ENCODE measurements at places on chromosomes 11 and 22.

DNA sequence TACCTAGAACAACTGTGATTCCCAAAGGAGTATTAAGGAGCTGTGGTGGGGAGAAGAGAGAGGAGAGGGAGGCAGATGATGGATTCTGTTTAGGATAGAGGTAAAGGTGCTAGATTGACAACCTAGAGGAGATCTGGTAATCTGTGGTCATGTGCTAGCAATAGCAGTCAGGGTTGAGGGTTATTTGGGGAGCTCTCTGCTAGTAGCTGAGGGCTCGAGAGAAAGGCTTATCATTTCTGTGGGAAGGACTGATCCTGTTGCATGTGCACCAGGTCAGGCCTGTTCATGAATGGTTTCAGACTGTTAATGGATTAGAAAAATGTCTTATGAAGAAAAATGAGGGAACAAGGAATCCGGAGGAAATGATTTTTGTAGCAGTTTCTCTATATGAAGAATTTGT lies 63.2 kb downstream of the MTMR3 start:
- DNase-seq: no peak

DNA sequence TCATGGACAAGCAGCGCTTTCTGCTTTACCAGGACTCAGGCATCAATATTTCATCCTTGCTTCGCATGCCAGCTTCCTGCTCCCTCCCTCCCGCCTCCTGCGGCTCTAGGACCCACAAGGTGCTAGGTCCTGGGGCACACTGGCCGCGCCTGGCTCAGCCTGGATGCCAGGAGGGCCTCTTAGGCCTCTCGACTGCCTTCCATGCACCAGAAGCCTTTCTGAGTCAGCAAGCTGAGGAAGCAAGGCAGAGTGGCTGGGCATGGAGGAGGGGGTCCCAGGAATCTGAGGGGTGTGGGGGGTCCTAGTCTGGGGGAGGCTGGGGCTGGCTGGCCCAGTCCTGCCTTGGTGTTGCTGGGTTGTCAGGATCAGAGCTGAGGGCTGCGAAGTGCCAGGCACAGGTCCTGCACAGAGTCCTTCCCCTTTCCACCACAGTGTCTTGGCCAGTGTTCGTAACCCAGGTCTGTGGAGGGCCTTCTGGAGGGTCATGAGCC lies 61.0 kb upstream of the THY1 start:
- no peak for DNase-seq

GRCh38 chr11:1073851-1074243 lies 827 bp upstream of the MUC2 start:
- peak; percentile 7 for DNase-seq

GRCh38 chr11:122895563-122895962 lies 13.0 kb downstream of the JHY start:
- DNase-seq: no peak

GRCh38 chr11:78261828-78262227 lies 73.1 kb downstream of the USP35 start:
- no peak for DNase-seq

DNA sequence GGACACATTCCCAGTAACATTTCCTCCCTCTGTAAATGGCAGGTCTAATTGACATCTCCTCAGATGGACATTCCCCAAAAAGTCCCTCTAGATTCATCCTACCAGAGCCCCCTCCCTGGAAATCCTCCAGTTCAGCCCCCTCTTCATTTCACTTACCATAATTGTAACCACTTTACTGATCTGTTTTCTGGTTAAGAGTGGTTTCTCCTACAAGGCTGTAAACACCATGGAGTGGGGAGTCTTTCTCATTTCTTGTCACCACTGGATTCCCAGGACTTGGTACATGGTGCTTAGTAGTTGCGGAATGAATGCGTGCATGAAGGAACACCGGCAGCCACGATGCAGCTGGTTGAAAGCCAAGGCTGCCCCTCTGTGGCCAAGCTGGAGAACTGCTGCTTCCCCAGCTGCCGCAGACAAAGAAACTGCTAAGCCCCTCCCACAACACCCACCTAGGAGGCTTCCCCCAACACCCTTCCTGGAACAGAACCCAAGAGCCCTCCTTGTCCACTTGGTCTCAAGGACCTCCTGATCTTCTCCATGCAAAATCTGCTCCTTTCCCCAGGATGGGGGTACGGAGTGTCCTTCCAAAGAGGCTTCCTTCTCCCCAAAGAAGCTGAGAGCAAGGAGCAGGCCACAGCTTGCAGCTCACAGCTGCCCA lies 18.6 kb upstream of the SCARF2 start:
- DNase-seq: peak; percentile 75

DNA sequence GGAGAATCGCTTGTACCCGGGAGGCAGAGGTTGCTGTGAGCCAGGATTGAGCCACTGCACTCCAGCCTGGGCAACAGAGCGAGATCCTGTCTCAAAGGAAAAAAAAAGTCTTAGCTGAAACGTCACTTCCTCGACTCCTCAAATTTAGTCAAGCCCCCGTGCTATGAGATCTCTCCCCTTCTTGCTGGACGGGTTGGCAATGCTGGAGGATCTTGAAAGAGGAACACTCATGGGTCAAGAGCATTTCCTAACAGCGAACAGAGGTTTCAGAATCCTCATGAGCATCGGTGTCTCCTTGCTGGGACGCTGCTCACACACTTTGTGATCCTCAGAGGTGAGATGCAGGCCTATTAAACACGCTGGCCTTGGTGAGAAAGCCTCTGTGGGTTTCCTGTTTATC lies 35.9 kb downstream of the APOL3 start:
- no peak for DNase-seq

DNA sequence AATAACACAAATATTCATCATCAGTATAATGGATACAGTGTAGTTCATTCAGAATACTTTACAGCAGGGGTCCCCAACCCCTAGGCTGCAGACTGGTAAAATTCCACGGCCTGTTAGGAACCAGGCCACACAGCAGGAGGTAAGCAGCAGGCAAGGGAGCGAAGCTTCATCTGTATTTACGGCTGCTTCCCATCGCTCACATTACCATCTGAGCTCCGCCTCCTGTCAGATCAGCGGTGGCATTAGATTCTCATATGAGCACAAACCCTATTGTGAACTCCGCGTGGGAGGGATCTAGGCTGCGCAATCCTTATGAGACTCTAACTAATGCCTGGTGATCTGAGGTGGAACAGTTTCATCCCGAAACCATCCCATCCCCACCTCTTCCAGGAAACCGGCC lies 125.1 kb downstream of the SERGEF start:
- no peak for DNase-seq

GRCh38 chr11:124463324-124463723 lies 17.8 kb upstream of the OR8B8 start:
- no peak for DNase-seq

GRCh38 chr11:32838505-32839274 lies 9.0 kb downstream of the PRRG4 start:
- DNase-seq: no peak

DNA sequence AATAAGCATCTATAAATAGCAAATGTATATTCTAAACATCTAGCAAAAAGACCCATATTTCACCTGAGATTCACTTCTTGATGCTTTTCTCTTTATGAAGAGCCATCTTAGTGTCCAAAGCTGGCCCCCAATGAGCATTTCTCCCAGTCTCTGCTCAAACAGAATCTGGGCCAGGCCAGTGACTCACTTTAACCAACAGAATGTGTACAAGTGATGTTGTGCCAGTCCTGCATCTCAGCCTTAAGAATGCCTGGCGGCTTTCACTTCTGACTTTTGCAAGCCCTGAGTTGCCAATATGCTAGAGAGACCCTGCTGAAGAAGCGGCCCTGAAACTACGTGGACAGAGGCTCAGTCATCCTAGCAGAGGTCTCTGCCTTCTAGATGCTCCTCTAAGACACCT lies 6.9 kb upstream of the COPB1 start:
- DNase-seq: no peak

- no peak for DNase-seq
These were observed 794 bp upstream of the EMSY start for GRCh38 chr11:76444065-76444383.

GRCh38 chr11:125111001-125111342 lies 454 bp downstream of the TMEM218 start:
- no peak for DNase-seq

DNA sequence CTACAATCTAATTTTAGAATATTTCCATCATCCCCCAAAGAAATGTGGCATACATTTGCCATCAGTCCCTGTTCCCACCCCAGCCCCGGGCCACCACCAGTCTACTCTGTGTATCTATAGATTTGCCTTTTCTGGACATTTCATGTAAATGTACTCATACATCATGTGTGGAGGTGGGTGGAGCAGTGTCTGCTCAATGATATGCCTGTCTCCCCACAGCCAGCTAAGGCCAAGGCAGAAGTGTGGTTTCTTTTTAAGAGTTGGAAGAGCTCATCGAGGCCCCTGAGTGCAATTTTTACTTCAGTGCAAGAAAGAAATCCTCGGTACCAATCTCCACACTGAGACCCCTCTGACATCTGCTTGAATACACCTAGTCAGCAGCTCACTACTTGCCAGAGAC lies 80.5 kb downstream of the TP53I11 start:
- no peak for DNase-seq

GRCh38 chr11:71281204-71281603 lies 28.8 kb upstream of the SHANK2 start:
- no peak for DNase-seq

DNA sequence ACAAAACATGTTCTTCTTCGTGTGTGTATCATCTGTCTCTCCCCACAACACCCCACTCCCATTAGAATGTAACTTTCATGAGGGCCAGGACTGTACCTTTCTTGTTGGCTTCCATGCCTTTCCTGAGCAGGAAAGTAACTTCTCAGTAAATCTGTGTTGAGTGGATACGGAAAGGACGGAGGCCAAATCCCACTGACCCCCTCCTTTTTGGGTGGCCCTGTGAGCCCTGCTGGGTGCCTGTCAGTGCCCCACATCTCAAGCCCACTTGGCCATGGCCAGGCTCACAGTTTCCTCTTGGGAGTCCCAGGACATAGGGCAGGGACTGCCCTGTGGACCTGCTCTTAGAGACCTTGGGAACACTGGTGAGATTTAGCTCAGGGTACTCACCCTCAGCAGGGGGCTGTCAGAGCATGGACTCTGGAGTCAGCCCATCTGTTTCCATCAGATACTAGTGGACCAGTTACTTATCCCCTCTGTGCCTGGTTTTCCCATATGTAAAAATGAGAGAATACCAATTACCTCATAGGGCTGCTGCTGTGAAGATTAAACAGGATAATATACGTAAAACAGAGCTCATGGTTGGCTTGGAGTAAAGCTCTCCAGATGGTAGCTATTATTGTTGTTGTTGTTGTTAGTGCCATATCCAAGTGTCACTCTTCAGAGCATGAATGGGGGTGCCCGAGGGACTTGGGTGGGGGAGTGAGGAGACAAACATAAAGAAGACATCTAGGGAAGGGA lies 1.0 kb upstream of the C11orf96 start:
- DNase-seq: no peak

GRCh38 chr11:4619514-4619913 lies 11.5 kb upstream of the TRIM68 start:
- no peak for DNase-seq

DNA sequence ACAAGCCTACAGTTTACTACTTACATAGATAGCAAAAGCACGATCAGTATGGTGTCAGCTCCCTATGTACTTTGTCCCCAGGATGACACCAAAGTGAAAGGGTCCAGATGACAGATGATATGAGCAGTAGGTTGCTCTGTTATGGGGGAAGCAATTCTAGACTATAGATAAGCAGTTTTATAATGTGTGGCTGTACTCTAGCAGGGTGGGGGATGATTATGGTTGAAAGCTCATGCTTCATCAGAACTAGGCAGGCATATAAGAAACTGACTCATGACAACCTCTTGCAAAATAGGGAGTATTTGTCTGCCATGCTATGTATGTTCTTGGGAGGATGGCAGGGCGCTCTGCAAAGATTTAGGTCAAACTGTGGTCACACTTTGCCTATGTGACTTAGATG lies 158.2 kb upstream of the ZBED5 start:
- DNase-seq: no peak

DNA sequence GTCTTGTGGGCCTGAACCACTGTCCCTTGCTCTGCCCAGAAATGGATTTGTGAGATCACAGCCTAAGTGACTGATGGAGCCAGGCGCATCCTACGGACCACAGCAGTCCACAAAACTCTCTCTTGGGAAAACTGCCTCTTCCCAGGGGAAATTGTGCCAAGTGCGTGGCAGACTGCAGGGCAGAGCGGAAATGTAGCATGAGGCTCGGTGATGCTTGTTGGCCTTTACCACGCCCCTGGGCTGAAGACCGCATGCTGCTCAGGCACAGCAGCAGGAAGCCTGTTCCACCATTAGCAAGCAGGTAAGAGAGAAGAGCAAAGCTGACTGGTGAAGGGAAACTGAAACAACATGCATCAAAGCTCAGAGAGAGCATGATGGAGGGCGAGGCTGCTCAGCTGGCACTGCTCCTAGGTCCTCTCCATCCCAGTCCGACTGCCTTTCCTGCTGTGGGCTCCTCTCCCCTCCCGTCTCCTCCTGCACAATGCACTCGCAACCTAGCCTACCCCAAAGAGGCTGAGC lies 26.5 kb upstream of the SCARF2 start:
- peak; percentile 49 for DNase-seq

GRCh38 chr11:77075425-77075905 lies 8.7 kb downstream of the CAPN5 start:
- no peak for DNase-seq

DNA sequence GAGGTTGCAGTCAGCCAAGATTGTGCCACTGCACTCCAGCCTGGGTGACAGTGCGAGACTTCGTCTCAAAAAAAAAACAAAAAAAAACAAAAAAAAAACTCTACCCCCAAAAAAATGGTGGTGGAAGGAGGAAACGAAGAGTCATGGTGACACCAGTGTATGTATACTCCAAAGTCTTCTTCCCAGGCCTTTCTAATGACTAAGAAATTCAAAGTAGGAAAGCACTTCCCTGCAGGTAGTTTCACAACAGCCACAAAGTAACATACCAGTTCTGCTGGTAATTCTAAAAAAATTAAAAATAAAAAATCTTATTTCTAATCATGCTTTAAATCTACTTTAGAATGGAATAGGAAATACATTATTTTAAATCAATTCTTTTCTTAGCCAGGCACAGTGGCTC lies 72.6 kb downstream of the DENND5A start:
- no peak for DNase-seq

- DNase-seq: no peak
These were observed 220.6 kb downstream of the NTM start for GRCh38 chr11:131591051-131591461.

DNA sequence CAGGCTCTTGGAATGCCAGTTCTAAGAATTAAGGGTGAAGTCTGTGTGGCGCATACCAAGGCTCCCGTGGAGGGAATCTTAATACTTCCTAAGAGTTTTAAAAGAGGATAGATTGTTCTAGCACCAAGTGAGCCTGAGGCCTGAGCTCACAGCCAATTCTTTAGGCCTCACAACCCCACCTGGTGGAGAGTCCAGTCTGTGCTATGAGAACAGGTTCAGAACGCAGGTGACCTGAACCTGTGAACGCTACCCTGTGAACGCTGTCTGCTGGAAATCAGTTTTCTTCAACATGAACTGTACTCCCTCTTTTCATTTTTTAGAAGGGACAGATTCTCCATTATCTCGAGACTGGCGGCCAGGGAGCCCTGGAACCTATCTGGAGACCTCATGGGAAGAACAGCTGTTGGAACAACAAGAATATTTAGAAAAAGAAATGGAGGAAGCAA lies 43.2 kb upstream of the DLAT start:
- DNase-seq: peak; percentile 45

GRCh38 chr11:60872961-60873524 lies 5.7 kb downstream of the ZP1 start:
- DNase-seq: no peak

- no peak for DNase-seq
These were observed 766 bp downstream of the IZUMO1R start for GRCh38 chr11:94305146-94305545.

Measured in activated T-cell treated with anti-CD3 and anti-CD28 coated beads, Interleukin-2, amount 50 U/mL, for 1 hour (primary cell).